ENCODE measurements at places on chromosomes 12 and 14. TPM values are rescaled to one million over a fixed set of nuclear protein-coding genes. Genes with fewer than 3 reads are reported as not detected.

The PTPRO gene
- polyA plus RNA-seq = 0.31 TPM

GRCh38 chr12:53097207-53097563 is 282 bp upstream of the IGFBP6 start:
- no peak for DNase-seq

The CD163L1 gene
- 0.31 TPM for polyA plus RNA-seq

DNA sequence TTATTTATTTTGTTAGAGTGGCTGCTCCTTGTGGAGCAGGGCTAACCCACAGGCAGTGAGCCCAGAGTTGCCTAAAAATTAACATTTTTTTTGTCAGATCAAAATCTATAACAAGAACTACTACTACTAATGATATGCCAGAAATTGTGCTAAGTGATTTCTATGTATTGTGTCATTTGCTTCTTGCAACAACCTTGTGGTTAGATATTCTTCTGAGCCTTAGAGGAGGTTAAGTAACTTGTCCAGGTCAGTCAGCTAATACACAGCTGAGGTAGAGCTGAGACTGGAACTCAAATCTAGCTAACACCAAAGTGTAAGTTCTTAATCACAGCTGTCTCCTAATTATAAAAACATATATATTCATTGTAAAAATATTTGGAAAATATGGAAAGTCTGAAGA is 29.8 kb downstream of the CFL2 start:
- DNase-seq = no peak

- no peak for DNase-seq
These were observed 303.2 kb upstream of the LRFN5 start for GRCh38 chr14:41303506-41303905.

DNA sequence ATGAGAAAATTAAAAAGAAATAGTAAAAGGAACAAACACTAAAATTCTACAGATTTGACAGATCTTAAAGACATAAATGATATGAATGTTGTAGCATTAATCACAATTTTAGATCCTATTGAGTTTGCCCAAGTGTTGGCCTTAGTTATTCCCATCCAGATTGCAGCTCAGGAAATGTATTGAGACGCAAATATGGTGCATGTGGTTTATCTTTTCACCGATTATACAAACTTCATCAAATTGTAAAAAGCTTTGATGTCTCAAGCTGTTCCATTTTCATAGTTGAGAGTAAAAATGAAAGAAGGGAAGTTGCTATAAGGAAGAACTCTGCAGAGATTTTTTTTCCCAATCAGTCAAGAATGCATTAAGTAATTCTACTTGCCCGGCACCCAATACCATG is 328.4 kb downstream of the EGLN3 start:
- DNase-seq = no peak

DNA sequence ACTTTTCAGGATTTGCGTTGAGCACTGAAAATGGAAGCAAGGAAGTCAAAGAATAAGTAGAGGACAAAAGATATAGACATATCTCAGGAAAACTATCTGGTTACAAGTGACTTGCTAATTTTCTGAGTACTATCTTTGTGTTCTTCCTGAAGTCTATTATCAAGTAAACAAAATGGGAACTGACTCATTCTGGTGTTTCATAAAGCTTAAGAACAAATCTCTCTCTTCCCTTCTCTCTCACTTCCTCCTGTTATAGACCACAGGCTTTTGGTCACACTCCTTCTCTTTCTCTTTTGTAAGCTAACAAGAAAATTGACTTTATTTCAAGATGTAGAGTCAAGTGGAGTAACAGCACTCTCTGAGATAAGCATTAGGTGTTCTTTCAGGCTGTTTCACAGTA is 406.6 kb upstream of the SYT1 start:
- DNase-seq = no peak

DNA sequence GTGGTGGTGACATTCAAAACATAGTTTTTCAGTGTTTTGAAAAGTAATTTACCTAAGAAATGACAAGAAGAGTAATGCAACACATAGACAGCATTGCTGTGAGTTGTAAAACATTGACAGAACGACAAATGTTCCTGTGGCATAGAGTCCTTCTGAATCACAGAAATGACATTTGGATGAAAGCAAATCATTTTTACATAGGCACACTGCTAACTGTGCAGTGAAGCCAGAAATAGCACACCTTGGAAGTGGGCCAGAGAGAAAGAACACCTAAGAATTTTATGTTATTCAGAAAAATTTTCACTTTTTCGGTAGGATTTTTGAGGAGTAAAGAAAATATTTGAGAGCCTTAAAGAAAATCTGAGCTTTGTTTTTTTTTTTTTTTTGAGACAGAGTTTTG is 100.6 kb downstream of the ANO4 start:
- DNase-seq = no peak

GRCh38 chr14:38490273-38490672 is 234.4 kb upstream of the CLEC14A start:
- DNase-seq = no peak

DNA sequence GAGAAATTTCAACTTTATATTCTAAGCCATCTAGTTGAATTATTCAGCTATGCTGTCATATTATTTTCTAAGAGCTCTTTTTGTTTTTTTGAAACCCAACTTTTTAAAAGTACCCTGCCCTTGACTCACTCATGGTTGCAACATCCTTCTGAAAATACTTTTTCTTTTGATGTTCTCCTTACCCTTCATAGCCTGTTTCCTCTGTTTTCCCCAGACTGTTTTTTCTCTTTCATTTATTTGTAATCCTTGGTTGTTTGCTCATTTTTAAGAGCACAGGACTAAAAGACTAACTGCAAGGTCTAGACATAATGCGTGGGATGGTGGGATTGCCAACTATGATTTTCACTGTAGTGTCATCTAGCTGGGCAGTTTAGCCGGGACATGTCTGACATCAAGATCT is 21.2 kb upstream of the CDKL1 start:
- DNase-seq = no peak

GRCh38 chr12:84497819-84498218 is 414.8 kb downstream of the SLC6A15 start:
- no peak for DNase-seq

GRCh38 chr12:47849261-47849660 is 29.6 kb upstream of the HDAC7 start:
- DNase-seq = no peak

DNA sequence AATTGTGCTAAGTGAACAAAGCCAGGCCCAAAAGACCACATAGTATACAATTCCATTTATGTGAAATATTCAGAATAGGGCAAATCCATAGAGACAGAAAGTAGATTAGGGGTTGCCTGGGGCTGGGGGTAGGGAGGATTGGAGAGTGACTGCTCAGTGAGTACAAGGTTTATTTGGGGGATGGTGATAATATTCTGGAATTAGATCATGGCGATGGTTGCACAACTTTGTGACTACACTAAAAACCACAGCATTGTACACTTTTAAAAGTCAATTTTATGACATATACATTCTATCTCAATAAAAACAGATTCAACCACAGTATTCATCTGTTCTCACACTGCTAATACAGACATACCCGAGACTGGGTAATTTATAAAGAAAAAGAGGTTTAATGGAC is 68.7 kb upstream of the MAP1LC3B2 start:
- no peak for DNase-seq

The HOXC11 gene
- polyA plus RNA-seq = not detected

The REP15 gene
- polyA plus RNA-seq = 0.94 TPM

- DNase-seq = no peak
These were observed 21.8 kb downstream of the TSHR start for GRCh38 chr14:80977221-80977620.

DNA sequence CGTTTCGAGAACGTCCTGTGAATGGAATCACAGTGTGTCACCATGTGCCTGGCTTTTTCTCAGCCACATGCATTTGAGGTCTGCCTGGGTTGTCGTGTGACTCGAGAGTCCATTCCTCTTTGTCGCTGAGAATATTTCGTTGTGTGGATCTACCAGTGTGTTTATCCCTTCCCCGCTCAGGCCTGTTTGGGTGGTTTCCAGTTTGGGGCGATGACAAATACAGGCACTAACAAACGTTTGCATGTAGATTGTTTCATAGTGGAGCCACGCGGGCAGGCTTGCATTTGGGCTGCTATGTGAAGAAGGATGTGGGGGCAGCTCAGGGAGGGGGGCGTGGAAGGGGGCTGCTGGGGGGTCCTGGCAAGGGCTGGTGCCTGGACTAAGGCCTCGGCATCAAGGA is 14.1 kb downstream of the RIN3 start:
- DNase-seq = no peak

GRCh38 chr12:48180857-48181495 is 2.5 kb upstream of the CCDC184 start:
- no peak for DNase-seq

- DNase-seq = no peak
These were observed 4.6 kb downstream of the ZC3H10 start for GRCh38 chr12:56122637-56123036.

- DNase-seq = no peak
These were observed 35.0 kb upstream of the KCNA5 start for GRCh38 chr12:5008661-5009060.

DNA sequence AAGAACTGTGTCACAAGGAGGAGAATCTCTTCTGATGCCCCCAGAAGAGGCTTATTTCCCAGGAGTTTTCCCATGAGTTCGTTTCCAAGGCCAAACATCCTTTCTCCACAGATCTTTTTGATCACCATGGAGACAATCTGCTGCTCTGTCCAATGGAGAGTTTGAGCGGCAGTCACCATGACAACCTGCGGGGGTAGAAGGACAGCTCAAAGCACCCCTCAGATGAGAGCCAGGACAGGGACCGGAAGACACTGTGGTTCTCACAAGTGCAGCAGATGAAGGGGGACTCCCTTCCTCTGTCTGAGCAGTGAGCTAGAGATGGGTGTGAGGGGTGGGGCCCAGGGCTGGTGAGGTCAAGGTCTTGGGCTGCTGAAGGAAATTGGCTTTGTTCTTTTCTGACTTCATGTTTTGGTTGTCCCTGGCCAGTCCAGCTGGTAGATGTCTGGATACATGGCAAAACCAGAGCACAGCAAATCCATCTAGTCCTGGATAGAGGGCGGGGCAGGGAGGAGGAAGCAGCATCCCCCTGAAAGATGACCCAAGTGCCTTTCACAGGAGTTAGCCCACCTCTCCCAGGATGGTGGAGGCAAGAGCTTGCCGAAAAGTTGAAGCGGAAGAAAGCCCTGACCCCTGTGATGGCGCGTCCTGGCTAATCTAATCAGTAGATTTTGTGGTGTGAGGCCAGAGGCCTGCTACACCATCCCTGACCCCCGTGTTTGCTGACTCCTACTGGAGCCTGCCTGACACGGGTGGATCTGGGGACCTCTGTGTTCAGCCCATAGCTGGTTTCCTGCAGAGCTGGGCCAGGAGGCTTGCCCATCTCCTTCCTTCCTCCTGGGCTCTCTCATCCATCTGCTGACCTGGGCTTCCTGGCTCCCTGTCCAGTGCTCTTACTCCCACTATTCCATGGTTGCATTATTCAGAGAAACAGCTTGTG is 24.4 kb downstream of the DHRS2 start:
- DNase-seq = no peak

DNA sequence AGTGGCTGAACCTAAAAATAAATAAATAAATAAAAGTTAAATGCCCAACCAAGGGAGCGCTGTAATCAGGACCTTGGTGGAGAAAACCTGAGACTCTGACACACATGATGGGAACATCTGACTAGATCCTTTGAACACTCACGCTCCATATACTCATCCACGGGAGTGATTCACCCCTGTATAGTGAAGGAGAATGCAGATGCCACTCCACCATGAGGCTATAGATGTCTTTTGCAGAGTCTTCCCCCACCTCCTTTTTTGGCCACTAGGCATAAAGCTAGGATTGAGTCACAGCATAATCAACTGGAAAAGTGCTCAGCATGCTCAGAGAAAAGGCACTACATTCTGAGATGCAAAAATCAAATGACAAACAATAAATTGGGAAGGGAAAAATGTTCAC is 19.0 kb downstream of the ADAM20 start:
- no peak for DNase-seq

Data from liver (tissue), 10 donors.